ENCODE measurements at places on chromosomes 3 and 15.
A peak's percentile ranks its signal among the peaks of the same experiment; 100 is the strongest.

DNA sequence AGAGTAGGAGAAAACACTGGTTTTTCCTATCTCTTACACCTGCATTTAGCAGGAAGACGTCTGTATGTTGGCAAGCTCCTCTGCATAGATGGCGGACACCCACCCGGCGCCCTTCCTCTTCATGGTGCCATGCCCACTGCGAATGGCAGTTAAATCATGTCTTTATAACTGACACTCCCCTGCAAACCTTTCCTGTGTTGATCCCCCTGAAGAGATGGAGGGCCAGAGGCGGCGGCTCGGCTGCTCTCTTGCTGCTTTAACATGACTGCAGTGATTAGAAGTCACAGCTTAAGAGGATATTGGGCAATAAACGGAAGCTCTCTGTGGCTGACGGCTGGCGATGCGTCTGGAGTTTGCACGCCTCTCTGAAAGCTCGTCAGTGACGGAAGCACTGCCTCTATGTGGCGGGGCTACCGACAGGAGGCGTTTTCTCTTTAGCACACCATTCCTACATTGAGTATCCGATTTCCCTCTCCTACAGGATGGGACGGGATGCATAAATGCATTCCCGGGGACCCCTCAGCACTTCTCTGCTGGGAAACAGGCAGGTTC, 25.5 kb upstream of the SNRPA1 start:
- peak; percentile 34 for DNase-seq

DNA sequence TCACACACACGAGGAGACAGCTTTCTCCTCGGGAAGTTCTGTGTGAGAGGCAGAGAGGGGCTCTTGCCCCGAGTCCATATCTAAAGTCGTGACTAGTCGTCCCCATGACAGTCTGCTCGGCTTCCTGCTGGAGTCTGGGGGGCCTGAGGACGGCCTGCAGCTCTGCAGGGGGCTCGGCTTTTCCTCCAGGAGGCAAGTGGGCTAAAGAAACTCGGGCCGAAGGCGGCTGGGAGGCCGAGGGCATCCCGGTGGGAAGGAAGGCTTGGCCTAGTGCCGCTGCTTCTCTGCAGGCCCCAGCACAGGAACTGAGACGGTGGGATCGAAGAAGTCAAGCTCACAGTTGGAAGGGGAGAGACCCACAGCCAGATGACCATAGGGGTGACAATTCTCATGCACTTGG, 25.4 kb upstream of the PIGZ start:
- DNase-seq: no peak

DNA sequence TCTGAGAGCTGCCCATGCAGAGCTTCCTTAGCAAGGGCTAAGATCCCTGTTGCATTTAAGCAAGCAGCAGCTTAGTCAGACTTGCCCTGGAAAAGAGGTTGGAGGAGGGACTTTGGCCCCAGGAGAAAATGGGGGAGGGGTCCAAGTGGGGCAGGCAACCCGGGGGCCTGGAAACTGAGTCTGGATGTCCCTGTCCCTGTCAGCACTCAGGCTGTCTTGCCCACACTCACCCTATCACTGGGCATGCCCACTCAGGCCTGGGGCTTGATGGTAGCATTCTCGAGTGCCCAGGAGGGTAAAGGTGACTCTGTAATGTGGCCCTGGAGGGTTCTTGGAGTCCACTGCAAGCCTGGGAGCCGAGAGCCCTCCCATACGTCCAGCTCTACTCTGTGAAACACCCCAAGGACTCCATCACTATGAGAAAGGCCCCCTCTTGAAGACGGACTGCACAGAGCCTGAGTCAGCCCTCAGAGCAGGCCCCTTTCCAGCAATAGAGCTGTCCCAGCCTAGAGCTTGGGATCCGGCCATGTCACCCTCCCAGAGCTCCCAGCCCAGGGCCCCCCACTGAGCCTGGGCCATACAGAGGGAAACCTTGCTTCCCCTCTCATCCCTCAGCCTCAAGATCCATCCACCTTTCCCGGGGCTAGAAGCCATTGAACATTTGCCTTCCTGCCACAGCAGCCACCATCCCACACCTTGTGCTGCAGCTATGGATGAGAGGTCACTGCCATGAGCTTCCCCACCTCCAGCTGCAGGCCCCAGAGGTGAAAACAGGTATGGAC, 13.4 kb downstream of the MYL3 start:
- no peak for DNase-seq

GRCh38 chr3:73908218-73908617, 283.5 kb upstream of the PDZRN3 start:
- DNase-seq: no peak

GRCh38 chr15:66615846-66616245, 50.0 kb upstream of the LCTL start:
- DNase-seq: no peak

- DNase-seq: no peak
Measured at GRCh38 chr3:190496859-190497258, 17.0 kb upstream of the IL1RAP start.

GRCh38 chr15:58515807-58516206, 84.0 kb downstream of the LIPC start:
- DNase-seq: no peak

- DNase-seq: no peak
Measured at GRCh38 chr15:64009798-64010261, 36.5 kb downstream of the DAPK2 start.

DNA sequence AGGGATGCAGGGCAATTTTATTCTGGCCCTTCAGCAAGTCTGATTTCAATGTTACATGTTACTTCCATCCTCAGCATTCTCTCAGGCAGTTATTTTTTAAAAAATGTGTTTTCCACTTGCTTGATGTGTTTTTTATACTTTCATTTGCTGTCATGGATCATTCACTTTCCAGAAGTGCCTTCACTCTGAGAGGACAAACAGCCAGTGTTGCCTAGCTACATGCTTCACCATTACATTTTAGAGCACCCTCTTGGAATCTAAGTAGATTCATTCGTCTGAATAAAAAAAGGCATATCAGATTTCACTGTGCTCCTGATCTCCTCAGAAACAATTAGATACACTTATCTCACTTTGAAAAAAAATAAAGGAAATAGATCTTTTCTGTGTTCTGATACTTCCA, 93.6 kb upstream of the POU1F1 start:
- DNase-seq: no peak

GRCh38 chr15:50128266-50128665, 9.2 kb upstream of the ATP8B4 start:
- DNase-seq: no peak

- no peak for DNase-seq
Measured at GRCh38 chr3:125143538-125143937, 69.0 kb downstream of the SLC12A8 start.

DNA sequence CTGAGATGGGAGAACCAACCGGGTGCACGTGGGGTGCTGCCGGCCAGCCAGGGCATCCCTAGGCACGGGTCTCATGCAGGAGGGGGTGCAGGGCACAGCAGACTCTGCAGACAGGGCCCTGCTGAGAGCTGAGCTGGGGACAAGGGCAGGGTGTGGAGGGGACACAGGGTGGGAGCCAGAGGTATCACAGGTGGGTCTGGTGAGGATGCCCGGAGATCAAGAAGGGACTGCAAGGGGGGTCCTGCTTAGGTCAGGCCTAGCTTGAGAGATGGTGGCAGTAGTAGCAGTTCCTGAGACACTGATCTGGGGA, 39.5 kb upstream of the PRR23E start:
- no peak for DNase-seq

GRCh38 chr3:104952146-104952972, 414.4 kb upstream of the ALCAM start:
- DNase-seq: peak; percentile 63

GRCh38 chr3:29318251-29318650, 37.4 kb downstream of the RBMS3 start:
- DNase-seq: no peak
